Right cardiac atrium (tissue), 5 donors: ENCODE measurements at places on chromosomes 2 and 18. TPM values are rescaled to one million over a fixed set of nuclear protein-coding genes. Genes with fewer than 3 reads are reported as not detected.

SERPINB13 gene
- total RNA-seq, result not detected

CTLA4 gene
- total RNA-seq, result not detected

VSNL1 gene
- total RNA-seq, result 39.3 TPM

DNA sequence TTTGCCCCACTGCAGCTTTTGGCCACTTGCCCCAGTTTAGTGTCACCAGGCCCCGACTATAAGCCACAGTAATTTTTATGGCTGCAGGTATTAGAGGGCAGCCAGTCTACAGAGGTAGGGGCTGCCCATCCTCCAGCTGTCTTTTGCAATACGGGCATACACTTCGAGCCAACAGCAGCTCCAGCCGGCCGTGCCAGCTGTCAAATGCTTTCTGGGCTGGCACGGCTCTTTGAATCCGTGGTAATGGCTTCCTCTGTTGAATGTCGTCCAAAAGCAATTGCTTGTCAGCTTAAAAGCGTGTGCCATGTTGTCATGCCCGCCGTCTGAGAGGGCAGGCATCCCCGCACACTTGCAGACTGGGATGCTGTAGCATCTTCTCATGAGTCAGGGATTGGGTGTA, 41.3 kb downstream of the BCL2L11 start:
- peak; percentile 82 for DNase-seq

DNA sequence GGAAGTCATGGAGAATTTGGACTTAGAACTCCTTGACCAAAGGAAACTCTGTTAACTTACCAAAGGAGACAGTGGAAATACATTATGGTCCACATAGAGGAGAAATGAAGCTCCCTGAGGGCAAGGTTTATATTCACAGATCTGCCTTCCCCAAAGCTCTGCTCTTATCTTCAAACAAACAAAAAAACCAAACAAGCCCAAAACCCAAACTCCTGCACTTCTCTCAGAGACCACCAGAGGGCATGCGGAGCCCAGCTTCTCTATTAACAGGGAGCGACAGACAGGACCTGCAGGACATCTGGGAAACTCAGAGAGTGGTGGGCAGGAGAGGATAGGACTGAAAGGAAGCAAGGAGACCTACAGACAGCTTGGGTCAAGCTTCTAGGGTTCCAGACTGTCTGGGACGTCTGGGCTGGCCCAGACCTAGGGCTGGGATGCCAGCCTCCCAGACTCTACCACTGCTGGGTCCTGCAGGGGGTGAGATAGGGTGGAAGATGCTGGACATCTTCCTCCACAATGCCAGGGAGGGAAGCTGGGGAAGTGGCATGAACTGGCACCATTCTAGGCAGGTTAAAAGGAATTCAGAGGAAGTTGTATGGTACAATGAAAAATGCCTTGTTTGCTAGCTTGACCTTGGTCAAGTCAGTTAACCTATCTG, 4.0 kb upstream of the WNT10A start:
- no peak for DNase-seq

GRCh38 chr2:165793779-165794535, at the start of gene GALNT3:
GALNT3 (minus strand) TSS chr2:165794247; CDS start chr2:165770700, 23,547 bp downstream.
- DNase-seq, result peak; percentile 64

DNA sequence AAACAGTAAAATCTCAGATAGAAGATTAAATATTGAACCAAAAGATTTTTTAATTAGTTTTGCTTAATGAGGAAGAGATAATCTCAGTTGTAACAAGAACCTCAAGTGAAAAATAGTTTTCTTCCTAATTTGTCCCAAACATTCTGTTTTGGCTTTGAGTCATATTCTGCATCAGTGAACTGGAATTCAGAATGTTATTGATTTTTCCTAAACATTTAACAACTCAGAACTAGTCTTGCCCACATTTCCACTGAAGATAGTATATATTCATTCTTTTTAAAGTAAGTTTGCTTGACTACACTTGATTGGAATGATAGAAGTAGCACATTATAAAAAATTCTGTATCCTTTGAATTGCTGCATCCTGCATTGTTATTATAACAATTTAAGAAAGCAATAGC, 85.7 kb upstream of the UGP2 start:
- DNase-seq, result no peak

GRCh38 chr18:54736981-54737380, 91.3 kb upstream of the RAB27B start:
- no peak for DNase-seq

DNA sequence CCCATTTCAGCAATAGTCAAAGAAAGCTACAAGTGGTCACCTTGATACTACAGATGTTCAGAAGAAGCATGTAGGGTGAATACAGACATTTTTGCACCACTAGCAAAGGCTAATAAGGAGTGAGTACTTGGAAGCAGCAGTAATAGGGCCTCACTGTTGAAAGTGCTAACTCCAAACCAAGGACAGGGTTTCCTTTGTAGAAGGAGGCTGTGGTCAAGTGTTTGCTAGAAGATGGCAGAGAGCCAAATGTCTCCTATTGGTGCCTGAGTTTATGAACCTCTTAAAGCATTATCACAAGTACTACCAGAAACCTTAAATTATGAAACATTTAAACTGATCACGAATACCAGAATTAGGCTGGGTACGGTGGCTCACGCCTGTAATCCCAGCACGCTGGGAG, 308.1 kb downstream of the ZEB2 start:
- DNase-seq, result no peak
